Stimulated activated CD4-positive, alpha-beta T cell treated with anti-CD3 and anti-CD28 coated beads, Interleukin-4, amount 100 ng/mL, for 48 hours (primary cell): ENCODE measurements at places on chromosomes 1 and 21.

DNA sequence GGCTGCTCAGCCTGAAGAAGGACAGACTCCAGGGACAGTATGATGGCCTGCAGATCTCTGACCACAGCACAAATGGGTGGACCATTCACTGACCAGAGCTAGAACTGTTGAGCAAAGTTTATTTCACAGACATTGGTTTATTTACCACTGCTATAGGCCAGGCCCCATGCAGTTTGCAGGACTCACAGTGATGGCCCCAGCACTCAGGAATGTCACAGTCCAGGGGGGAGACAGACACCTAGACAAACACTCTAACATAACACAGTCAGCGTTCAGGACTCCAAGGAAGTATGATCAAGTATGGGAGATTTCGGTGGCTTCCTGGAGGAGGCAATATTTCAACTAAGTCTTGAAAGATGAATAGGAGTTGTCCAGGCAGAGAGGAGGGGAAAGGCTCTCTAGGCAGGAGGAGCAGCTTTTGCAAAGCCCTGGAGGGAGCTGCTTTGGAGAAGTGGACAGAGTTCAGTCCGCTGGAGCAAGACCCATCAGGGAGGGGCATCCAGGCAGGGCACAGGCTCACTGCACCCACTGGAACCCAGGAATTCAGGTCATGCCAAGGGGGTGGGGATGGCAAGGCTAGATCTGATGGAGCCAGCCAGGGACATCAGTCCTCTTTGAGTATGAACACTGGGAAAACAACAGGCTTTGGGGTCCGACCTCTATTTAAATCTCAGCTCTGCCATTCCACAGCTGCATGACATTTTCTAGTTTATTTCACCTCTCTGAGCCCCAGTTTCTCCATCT, 454.3 kb downstream of the MATN1 start:
- no peak for DNase-seq

GRCh38 chr1:228142155-228142691, 2.1 kb downstream of the GUK1 start:
- DNase-seq: no peak

DNA sequence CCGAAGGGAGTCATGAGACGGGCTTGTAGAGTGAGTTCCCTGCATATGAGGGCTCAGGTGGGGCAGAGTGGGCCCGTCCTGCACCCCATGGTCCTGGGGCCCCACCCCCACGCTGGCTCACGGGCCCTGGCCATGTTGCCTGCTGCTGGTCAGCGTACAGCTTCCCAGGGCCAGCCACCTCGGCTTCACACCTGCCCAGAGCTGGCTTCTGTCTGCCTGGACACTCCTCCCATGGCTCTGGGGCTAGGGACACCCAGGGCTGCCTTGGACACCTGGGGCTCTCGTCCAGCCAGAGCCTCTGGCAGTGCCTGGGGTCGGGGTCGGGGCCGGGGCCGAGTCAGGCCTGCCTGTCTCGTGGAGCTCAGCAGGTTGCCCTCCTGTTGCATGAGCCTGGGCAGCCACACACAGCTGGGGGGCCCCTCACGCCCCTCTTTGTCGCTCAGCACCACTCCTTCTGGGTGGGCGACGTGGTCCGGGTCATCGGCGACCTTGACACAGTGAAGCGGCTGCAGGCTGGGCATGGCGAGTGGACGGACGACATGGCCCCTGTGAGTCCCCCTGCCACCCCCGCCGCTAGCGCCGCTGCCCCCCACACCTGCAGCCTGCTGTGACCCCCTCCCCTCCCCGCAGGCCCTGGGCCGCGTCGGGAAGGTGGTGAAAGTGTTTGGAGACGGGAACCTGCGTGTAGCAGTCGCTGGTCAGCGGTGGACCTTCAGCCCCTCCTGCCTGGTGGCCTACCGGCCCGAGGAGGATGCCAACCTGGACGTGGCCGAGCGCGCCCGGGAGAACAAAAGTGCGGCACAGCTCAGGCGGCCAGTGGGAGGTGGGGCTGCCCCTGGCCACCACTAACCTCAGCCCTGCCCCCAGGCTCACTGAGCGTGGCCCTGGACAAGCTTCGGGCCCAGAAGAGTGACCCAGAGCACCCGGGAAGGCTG, 5.5 kb upstream of the MMP23B start:
- no peak for DNase-seq

GRCh38 chr21:41707231-41707959, 59.5 kb downstream of the RIPK4 start:
- no peak for DNase-seq

- no peak for DNase-seq
Observed at GRCh38 chr1:164092603-164093353, 466.2 kb upstream of the PBX1 start.

- no peak for DNase-seq
Observed at GRCh38 chr1:89941110-89941766, 53.7 kb upstream of the ZNF326 start.

- DNase-seq: no peak
Observed at GRCh38 chr21:29194847-29195246, 64.4 kb downstream of the MAP3K7CL start.

DNA sequence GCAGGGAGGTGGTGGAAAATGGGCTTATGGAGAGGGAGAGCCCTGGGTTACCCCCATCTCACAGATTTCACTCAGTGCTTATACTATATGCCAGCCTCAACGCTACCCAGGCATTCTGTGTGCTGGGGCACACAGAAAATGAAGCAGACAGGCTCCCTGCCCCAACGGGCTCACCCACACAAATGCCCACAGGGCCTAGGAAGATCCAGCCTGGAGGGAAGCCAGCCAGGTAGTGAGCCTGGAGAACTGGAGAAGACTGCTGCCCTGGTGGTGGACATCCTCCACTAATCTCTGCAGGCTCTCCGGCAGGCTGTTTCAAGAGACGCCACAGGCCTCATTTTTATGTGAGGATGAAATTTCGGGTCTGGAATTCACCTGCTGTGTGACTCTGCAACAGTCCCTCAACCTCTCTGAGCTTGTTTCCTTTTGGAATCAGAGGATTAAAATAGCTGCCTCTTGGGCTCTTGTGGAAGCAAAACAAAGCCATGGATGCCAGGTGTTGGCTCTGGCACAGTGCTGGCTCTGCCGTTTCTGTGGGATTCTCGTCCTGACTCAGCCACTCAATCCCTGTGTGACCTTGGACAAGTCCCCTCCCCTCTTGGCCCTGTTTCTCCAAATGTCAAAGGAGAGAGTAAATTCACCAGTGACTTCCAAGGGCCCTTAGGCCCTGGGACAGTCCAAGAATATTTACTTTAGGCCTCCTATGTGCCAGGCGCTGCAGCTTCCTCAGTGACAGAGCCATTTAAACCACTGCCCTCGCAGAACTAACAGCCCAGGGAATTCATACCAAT, 3.6 kb downstream of the PAQR7 start:
- DNase-seq: no peak
